ENCODE measurements at places on chromosomes 5 and 9.
A peak's percentile ranks its signal among the peaks of the same experiment; 100 is the strongest.

- DNase-seq: no peak
Measured at GRCh38 chr9:134789168-134789567, 91.4 kb upstream of the FCN2 start.

DNA sequence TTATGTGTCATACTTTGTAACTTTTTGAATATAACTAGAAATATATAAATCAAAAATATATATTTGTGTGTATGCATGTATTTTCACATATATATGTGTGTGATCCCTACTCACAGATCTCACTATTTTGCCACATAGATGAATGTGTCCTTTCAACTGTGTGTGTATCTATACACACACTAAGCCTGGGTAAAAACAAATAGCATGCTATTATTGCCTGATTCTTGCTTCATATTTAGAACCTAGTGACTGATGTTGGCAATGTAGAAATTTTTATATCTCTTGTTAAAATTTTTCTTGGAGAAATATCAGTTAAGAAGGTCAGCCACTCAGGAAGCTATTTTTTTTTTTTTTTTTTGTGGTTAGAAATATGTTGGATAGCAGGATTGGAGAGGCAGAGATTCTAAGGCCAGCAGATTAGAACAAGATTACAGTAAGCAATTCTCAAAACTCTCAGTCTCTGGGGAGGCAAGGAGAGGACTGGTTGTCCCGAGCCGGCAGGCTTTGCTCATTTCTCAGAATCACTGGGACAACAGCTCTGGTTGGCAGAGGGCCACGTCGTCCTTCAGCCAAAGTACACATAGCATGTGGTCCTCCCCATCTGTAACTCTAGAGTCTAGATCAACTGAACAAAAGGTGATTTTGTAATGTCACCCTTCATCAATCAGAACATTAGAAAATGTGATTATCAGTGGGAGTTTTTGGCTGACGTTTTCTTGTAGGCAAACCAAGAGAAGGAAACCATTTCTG is 19.7 kb downstream of the C6 start:
- DNase-seq: no peak

DNA sequence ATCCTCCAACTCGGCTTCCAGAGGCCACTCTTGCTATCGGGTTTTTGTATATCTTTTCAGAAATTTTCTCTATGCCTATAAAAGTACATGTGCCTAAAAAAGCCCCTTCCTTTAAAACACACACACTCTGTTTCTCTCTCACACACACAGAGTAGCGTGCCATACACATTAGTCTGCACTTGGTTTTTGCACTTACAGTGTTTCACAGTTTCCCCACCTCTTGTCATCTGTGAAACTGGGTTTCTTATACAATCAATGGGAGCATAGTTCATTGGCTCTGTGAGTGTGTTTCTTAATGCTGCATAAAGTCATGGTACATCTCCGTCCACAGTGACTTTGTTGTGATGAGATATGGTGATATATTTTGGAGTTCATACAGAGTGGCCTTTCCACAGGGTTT is 664 bp upstream of the IGFBPL1 start:
- no peak for DNase-seq

DNA sequence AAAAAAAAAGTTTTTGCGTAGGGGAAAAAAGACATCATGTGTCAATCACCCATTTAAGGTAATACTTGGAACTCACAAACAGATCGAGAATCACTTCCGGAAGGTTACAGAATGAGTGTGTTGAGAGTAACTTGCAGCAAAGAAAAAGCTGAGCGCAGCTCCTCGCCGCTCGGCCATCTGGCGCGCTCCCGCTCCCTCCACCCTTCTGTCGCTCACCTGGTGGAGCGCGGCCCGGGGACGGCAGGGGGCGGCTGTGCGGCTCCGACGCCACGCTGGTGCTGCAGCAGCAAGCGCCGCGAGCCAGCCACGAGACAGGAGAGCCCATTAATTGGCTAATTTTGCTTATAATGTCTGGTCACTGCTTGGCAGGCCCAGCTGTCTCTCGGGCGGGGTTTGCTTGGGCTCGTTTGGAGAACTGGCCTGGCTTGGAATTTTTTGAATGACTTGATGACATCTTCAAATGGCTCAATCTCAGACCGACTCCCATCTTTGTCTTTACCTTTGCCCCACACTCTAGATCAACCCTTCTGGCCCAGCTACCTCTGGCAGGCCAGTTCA is 601.8 kb downstream of the CCDC171 start:
- no peak for DNase-seq

GRCh38 chr5:34854459-34855174 is 15.7 kb downstream of the TTC23L start:
- DNase-seq: no peak

DNA sequence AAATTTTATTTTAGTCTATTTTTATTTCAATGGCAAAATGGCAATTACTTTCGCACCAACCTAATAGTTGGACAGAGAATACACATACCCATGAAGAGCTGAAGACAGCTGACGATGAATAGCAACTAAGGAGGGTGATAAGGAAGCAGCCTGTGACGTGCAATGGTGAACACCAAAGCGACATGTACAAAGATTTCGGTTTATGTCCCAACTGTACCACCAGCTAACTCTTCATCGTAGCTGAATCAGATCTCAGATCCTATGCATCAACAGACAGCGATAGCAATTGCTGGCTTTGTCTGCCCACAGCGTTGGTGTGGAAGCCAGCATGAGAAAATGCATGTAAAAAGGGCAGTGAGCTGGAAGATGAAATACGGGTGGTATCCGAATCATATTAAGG is 130.6 kb upstream of the ANKH start:
- DNase-seq: no peak

GRCh38 chr5:36741128-36741527 is 134.7 kb downstream of the SLC1A3 start:
- no peak for DNase-seq

DNA sequence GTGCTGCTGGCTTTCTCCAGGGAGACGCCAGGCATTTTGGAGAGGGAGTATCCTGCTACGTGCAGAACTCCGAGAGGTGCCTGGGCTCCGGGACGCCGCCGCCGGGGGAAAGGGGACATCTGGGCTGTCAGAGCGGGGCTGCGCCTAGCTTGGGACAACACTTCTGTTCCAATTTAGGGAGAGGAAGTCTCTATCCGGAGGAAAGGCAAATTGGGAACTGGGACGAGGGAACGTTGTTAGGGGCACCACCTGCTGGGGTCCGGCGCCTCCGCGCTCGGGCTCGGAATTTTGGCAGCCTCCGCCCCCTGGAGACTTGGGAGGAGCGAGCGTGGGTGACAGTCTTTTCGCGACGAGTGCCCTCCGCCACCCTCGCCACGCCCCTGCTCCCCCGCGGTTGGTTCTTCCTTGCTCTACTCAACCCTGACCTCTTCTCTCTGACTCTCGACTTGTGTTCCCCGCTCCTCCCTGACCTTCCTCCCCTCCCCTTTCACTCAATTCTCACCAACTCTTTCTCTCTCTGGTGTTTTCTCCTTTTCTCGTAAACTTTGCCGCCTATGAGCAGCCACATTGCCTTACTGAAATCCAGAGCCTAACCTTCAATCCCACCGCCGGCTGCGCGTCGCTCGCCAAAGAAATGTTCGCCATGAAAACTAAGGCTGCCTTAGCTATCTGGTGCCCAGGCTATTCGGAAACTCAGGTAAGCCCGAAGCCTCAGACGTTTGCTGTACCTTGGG is 1.6 kb downstream of the TSLP start:
- DNase-seq: peak; percentile 56

DNA sequence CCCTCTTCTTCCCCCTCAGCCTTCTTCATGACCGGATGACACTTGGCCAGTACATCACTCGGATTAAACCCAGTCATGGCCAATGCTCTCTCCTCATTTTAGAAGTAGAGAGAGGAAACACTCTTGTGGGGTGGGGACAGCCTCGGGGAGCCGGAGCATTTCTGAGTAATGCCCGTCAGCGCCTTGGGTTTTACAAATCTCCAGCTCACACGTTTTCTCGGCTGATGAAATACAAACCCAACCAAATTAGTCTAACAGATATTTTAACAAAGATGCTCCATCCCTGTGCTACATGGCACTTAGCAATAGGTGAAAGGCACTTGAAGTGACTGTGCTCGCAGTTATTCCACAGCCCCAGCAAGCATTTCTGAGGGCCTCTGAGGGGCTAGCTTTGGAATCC is 51.7 kb downstream of the ZNF366 start:
- DNase-seq: no peak
